Naive thymus-derived CD4-positive, alpha-beta T cell (primary cell): ENCODE measurements at places on chromosomes 4 and X.

- DNase-seq = no peak
These were observed 1427.2 kb downstream of the STIM2 start for GRCh38 chr4:28287831-28288233.

- DNase-seq = no peak
These were observed 69.2 kb downstream of the HEPH start for GRCh38 chrX:66233209-66233608.

DNA sequence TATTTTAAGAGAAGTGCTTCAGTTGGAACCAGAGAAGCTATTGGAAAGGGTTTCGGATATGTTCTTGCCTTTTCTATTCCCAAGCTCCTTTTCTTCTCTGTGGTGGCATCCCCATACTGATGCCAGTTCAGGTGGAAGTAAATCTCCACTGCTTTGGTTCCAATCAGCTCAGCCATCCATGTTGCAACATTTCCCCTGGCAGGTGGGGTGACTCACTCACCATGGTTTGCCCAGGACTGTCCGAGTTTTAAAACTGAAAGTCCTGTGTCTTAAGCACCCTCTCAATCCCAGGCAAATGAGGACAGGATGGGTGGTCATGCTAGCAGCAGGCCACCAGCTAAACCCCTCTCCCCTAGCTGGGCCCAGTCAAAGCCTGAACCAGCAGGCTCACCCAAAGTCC is 15.1 kb downstream of the RAI2 start:
- DNase-seq = no peak

- DNase-seq = no peak
These were observed 74.3 kb downstream of the SNX25 start for GRCh38 chr4:185283723-185284122.

GRCh38 chr4:41132055-41132683 is 82.2 kb downstream of the APBB2 start:
- DNase-seq = no peak

DNA sequence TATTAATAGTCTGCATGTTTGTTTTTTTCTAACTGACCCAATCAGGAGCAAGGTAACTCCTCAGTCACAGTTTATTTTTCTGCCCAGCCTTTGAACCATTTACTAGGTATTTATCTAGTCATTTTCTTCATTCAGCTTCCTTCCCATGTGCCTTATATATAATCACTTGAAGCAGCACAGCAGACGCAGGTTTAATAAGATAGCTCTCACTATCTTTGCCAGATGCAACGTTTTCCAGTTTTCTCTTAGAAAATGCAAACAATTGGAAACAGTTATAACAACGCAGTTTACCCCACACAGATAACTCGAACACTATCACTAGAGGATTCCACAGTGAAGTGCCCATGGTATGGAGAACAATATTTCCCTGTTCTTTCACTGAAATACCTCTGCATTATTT is 56.4 kb upstream of the NFKB1 start:
- no peak for DNase-seq

DNA sequence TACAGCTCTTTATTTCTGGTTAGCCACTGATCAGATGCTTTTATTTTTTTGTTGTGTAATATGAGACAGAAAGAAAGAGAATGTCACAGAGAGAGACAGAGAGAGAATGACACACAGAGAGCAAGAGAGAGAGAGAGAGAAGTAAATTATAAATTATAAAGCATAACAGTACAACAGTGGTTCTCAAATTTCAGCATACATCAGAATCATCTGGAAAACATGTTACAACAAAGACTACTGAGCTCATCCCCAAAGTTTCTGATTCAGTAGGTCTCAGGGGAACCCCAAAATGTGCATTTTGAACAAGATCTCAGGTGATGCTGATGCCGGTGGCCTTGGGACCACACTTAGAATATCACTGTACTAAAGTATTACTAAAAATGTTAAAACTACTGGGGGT is 245.8 kb upstream of the DIAPH2 start:
- no peak for DNase-seq

GRCh38 chr4:182547435-182547834 is 304.2 kb downstream of the TENM3 start:
- no peak for DNase-seq

DNA sequence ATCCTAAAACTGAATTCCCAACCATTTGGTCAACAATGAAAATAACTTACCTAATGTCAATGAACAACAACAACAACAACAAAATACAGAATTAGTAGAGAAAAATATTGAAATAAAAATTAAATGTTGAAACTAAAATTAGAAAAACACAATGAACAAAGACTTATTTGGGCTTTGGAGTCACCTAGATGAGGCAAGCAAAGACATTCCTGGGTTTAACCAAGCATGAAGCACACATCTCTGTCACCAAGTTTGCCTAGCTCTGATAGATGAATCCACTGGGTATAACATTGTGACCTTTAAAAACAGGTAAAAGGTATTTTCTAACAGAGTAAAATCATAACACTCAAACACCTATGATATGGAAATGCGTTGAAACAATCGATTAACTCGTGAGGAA is 13.2 kb upstream of the SYTL5 start:
- no peak for DNase-seq

- peak; percentile 66 for DNase-seq
These were observed at the start of gene CHM for GRCh38 chrX:86047174-86047935. Gene CHM, minus strand, starts transcription at chrX:86047558. Its CDS starts 26 bp downstream, at chrX:86047532.

DNA sequence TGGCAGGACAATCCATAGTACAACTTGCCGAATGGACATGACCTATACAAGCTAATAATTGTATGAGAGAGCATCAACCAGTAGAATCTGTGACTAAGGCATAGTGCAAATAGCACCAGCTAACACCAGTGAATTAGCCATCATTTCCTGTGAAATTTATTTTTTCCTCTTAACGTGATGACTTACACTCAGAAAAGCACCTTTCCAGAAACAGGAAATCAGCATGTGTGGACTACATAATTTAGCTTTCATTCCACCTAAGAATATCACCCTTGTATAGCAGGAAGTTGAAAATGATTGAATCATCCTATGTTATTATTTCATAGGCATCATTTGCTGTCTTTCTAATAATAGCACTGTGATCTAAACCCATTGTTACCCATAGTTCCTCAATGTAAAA is 1393.4 kb upstream of the PCDH7 start:
- no peak for DNase-seq

GRCh38 chr4:157819693-157820464 is 352.9 kb downstream of the GASK1B start:
- DNase-seq = no peak

GRCh38 chr4:60934566-60935295 is 265.4 kb upstream of the ADGRL3 start:
- DNase-seq = no peak

DNA sequence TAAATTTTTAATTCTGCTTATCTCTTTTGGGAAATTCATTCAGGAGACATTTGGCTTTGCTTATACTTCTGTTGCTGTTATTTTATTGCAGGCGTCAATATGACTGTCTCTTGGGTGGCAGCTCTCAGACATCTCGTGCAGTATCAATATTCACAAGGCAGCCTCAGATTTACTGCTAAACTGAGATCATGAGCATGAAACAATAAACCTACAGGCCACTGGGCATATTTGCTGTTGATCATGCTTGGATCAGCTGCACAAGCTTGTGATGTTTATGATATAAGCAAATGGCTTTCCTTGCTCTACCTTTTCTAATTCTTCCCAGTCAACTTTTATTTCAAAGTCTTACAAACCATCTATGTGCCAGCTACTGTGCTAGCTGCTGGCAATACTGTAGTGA is 39.2 kb downstream of the TSPAN5 start:
- no peak for DNase-seq

DNA sequence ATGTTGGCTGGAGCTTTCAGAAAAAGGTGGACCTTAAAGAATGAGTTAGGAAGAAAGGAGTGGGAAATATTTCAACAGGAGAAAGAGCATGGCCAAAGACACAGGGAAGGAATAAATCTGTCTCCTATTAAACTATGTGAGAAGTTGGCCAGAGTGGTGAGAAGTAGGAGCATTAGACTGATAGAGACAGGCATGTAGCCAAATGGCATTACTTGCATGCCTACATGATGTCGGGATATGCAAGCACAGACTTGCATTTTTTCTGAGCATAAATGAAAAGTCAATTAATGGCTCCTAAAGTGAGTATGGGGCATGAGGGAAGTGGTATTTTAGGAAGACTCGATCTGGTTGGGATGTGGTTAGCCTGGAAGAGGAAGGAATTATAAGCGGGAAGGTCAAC is 279.6 kb upstream of the PITX2 start:
- no peak for DNase-seq

DNA sequence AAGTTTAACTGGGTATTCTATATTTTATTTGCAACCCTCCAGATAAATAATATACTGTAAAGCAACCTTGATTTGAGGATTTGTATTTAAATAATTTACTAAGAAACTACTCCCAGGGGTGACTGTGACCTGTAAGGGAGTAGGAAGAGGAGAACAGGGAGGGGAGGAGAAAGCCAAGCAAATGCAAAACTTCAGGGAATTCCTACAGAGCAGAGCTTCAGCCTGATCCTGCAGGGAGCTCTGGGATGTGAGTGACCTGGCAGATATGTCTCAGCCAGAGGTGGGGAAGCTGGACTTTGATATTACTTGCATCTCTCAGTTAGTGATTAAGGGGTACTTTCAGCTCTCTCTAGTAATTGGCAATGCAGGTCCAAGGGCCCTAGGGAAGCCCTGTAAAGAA is 302.0 kb downstream of the FRMPD4 start:
- no peak for DNase-seq

DNA sequence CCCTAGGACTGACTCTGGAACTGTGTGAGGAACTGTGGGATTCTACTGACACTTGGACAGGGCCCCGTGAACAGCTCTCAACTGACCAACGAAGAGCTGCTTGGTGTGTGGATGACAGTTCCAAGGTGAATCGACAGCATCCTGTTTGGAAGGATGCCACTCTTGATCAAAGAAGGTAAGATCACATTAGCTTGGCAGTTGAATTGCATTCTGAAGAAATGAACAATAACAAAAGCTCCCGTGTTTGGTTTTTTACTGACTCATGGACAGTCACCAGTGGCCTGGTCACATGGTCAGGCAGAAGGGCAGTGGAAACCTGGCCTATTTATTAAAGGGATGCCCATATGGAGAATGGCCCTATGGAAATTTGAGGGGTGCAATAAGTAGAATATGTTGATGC is 33.1 kb upstream of the GPR34 start:
- DNase-seq = no peak

GRCh38 chrX:47191331-47191730 is 2.3 kb upstream of the UBA1 start:
- peak; percentile 18 for DNase-seq

GRCh38 chr4:7552466-7552865 is 117.7 kb upstream of the PSAPL1 start:
- DNase-seq = no peak

DNA sequence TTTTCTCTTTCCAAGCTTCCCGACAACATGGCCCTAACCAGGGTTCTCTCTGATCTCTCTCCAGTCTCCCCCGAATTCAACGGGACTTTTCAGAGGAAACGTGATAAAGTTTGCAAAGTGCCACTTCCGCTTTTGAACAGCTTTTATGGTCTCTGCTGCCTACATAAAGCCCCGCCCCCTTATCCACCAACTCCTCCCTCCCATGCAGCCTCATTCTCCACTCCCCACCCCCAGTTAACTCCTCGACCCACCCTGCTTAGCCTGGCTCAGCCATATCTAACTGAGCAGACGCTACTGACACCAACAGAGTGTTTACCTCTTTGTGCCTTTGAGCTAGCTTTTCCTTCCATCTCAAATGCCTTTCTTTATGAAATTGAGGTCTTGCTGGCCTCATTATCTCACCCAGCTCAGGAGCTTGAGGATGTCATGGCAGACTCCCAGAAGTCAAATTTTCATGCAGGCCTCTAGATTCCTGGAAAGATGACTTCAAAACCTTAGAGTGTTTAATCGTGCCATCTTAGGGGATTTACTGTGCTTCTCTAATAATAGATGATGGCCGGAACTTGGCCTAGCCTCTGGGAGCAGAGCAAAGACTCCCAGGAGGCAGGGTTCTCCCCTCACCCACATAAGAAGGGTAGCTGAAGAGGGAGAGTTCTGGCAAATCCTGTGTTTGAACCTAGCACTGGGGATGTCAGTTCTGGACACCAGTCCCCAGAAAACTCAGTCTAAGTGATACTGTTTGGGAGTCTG is 606.0 kb downstream of the BCOR start:
- peak; percentile 51 for DNase-seq

DNA sequence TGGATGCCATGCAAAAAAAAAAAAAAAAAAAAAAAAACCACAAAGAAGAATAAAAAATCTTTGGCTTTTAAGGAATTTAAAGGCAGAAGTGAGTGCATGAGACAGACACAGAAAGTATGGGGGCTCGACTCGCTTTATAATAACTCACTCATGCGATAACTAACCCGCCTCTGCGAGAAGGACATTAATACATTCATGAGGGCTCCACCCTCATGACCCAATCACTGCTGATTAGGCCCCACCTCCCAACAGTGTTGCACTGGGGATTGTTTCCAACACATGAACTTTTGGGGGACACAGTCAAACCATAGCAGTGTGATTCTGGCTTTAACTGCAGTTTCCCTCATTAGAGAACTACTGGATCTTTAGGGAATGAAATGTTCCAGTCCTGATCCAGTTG is 78.1 kb downstream of the QDPR start:
- DNase-seq = no peak

GRCh38 chr4:36172656-36173055 is 71.7 kb downstream of the ARAP2 start:
- DNase-seq = no peak
